ENCODE measurements at places on chromosomes 1 and 21. TPM values are rescaled to one million over a fixed set of nuclear protein-coding genes. Genes with fewer than 3 reads are reported as not detected.

- DNase-seq, result no peak
Measured at GRCh38 chr1:89529196-89529595, 4.6 kb downstream of the LRRC8B start.

Gene FHL3
- 11.2 TPM for total RNA-seq

- DNase-seq, result no peak
Measured at GRCh38 chr1:89735479-89735878, 85.4 kb upstream of the LRRC8D start.

Gene HSD11B1
- 5.7 TPM for total RNA-seq

GRCh38 chr1:14930247-14930965, 223.1 kb upstream of the TMEM51 start:
- no peak for DNase-seq
